Central memory CD8-positive, alpha-beta T cell (primary cell): ENCODE measurements at places on chromosomes 16 and 17.
A peak's percentile ranks its signal among the peaks of the same experiment; 100 is the strongest.

DNA sequence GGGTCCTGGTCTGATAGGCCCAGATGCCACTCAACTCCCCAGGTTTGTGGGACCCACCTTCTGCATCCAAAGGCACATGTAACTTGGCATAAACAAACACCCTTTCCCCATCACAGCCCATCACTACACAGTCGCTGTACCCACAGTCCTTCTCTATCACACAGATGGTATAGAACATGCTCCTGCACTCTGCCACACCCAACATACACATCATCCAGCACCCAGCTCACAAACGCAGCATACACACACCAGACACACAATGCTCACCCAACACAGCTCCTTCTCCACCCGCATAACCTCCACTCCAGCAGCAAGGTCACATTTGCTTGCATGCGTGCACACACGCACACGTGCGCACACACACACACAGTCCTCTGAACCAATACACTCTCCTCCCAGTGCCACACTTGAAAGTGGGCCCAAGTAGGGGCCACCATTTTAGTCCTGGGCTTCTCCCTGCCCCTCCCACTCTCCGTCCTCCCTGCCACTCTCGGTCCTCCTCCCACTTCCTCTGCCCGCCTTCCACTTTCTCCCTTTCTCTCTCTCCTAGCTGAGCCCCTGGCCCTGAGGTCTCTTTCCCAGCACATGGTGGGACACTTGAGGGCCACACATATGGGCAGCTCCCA, 8.5 kb upstream of the TMEM92 start:
- DNase-seq = no peak

GRCh38 chr16:8549843-8550412, 40.4 kb downstream of the TMEM114 start:
- DNase-seq = no peak

GRCh38 chr17:48732688-48733629, 4.4 kb upstream of the HOXB13 start:
- no peak for DNase-seq

- DNase-seq = no peak
Measured at GRCh38 chr17:31798205-31798724, 60.8 kb downstream of the COPRS start.

- DNase-seq = peak; percentile 59
Measured at GRCh38 chr17:79391376-79392233, 219.2 kb downstream of the RBFOX3 start.

DNA sequence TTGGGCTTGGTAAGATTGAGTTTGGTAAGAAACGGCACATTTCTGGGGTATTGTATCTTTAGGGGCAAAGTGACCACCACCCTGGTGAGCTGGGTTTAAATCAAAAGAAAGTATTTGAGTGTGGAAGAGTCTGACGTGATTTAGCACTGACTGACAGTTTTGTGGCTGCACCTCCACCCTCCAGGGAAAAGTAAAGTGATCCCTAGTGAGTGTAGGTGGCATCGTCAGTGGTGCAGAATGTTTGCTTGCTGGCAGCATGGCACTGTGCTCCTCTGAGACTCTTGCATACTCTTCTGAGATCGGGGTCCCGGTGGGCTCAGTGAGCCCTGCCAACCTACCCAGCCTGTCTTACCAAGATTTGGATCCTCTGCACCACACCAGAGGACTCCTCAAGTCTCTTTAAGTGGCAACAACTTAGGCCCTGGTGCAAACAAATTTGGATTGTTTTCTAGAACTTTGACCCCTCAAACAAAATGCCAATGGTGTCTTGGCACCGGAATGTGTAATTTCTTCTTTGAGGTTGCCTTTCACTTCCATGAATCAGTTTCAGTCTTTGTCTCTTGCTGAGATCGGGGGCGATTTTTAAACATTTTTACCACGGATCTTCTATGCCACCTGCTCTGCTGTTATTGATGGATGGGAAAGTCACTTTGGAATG, 2.8 kb downstream of the PRKCB start:
- DNase-seq = no peak

GRCh38 chr16:82010649-82011048, 621 bp downstream of the SDR42E1 start:
- no peak for DNase-seq

DNA sequence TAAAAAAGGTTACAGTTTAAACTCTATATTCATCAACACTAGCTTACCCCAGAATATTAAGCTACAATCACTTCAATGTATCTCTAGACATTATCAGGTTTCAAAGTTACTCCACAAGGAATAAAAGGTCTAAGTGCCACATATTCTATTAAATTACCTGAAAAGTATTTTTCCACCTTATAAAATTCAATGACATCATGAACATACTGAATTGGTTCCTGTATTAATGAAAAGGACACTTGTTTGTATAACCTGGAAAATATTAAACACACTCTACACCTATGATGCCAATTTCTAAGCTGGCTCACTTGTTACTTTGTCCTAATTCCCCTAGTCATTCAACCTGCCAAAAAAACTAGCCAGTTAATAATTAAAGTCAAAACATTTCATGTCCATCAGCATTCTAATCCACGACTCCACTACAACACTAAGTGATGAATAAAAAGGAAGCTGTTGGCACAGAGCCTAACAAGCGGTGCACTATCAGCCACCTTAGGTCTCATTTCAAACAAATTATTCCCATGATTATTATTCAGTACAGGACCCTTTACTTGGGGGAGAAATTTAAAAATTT, 12.2 kb downstream of the MED13 start:
- DNase-seq = no peak

DNA sequence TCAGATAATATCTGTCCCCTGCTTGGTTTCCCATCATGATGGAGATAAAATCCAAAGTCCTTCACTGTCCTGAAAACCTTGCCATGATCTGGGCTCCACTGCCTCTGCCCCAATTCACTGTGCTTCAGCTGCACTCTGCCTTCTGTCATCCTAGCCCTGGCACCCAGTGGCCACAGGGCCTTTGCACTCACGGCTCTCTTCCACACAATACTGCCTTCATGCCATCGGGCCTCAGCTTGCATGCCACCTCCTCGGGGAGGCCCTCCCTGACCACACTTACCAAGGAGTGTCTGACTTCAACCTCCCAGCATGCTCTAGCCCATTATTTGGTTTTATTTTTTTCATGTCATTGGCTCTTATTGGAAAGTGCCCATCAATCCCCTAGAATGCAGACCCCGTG, 146.1 kb downstream of the C16orf78 start:
- DNase-seq = no peak

DNA sequence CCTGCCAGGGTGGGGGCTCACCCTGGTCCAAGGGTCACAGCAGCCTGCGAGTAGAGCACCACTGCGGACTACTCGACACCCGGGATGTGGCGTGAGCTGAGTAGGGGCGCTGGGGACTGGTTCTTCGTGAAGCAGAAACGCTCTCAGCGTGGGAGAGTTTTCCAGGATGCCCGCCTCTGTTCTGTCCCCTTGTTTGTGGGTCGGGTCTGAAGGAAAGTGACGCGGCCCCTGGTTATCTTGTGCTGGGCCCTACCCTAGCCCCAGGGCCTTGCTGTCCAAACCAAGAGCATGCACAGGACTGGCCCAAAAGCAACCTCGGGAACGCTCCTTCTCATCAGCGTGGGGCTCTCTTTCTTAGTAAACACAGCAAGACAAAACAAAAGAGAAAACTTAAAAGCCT, 303.3 kb downstream of the IRF8 start:
- no peak for DNase-seq

- no peak for DNase-seq
Measured at GRCh38 chr17:80244871-80245509, 15.7 kb upstream of the RNF213 start.

GRCh38 chr17:19728084-19728495, 11.7 kb upstream of the SLC47A2 start:
- no peak for DNase-seq

GRCh38 chr16:3595521-3596021, 15.8 kb downstream of the SLX4 start:
- no peak for DNase-seq

GRCh38 chr16:30096105-30096861, at the start of gene YPEL3:
Gene YPEL3, minus strand, starts transcription at chr16:30096213. Its CDS starts 731 bp downstream, at chr16:30095482.
- peak; percentile 83 for DNase-seq

- DNase-seq = no peak
Measured at GRCh38 chr16:12508054-12508453, 295.6 kb downstream of the CPPED1 start.

DNA sequence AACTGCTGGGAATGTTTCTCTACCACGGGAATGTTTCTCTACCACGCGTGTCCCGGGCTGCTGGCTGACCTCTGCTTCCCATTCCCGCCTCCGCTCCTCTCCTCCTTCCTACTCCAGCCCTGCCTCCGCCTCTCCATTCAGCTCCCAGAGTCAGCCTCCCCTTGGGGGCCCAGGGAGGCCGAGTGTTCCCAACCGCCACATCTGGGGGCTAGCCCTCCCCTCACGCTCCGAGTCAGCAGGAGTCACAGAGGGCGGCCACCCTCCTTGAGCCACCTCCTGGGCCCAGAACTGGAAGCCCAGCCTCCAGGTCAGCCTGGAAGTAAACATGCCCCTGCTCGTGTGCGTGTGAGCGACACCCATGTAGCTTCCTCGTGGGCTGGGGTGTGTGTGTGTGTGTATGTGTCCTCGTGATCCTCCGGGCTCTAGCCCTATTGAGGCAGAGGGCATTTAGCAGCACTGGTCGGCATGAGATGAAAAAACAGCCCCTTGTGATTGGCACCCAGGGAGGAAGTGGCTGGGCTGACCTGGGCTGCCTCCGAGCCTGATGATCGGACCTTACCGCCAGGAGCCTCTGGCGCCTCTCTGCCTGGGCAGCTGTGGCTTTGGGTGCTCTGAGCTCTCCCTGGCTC, 7.3 kb downstream of the CYGB start:
- no peak for DNase-seq

GRCh38 chr17:11340803-11341202, 99.8 kb downstream of the SHISA6 start:
- no peak for DNase-seq

DNA sequence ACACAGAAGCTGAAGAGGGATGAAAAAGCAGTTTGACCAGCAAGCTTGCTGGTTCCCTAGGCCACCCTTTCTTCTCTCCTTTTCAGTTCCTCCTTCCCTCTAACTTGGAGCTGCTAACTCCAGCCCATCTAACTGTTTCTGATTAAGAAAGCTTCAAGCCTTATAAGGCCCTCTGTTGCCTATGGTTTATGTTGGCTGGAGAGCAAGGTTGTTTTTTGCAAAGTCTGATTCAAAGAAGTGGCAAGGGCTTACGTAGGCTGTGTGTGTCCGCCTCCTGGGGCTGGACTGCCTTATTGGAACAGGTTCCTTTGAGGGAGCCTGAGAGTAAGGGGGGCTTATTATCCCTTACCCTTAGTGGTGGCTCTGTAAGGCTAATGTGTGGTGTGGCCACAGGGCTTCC, 7.1 kb downstream of the AKAP1 start:
- DNase-seq = no peak

- no peak for DNase-seq
Measured at GRCh38 chr16:76197900-76198299, 79.3 kb upstream of the CNTNAP4 start.

DNA sequence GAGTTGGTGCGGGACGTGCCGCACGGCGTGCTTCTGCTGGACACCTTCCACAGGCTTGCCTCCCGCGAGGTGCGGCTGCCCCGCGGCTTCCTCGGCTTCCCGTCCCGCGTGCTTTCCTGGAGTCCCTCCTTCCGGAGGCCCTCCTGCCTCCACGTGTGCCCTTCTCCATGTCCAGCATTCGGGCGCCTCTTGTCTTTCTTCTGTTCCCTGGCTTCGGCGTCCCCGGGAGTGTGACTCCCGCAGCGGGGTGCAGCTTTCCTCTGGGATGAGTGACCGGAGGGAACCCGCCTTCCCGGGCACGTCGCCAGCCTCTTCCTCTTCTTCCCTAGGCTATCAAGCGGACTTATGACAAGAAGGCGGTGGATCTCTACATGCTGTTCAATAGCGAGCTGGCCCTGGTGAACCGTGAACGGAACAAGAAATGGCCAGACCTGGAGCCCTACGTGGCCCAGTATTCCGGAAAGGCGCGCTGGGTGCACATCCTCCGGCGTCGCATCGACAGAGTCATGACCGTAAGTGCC, 23.0 kb downstream of the DNAH2 start:
- DNase-seq = no peak

DNA sequence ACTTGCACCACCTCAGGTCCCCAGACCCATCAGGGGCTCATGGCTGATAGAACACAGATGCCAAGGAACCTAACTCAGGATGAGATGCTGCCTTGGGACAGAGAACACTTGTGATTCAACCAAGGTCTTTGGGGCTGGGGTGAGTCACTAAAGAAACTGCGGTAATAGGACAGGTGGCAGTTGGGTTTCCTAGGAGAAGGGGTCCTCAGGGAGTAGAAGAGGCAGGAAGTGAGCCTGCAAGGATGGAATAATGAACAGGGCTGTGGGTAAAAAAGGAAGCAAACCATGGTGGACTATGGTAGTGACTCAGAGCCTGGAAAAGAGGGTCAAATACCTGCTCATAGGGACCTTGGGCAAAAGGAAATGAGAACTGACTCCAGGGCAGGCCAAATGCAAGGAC, 6.5 kb upstream of the PNPO start:
- no peak for DNase-seq

- no peak for DNase-seq
Measured at GRCh38 chr17:79919164-79919585, 79.9 kb upstream of the CBX4 start.

DNA sequence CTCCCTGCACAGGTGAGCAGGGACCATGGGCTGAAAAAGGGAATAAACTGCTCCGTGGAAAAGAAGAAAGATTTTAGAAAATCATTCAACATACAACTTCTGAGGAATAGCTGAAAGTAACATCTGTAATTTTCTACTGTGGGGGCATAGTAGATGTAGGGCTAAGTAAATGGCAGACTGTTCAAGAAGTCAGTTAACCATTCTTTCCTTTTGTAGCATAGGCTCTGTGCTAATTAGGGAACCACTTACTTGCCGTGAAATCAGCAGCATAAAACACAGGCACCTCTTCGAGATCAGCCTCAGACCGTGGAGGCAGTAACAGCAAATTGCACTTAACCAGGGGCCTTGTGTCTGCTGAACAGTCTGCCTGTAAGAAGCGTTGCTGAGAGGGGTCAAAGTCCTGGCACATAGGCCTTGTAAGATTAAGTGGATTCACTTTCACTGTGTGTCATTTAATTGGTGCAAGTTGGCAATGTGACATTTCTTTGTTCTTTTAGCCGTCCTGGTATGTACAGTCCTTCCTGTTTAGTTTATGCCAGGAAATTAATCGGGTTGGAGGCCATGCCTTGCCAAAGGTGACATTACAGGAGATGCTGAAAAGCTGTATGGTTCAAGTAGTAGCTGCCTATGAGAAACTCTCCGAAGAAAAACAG, 10.4 kb downstream of the COG1 start:
- DNase-seq = no peak

DNA sequence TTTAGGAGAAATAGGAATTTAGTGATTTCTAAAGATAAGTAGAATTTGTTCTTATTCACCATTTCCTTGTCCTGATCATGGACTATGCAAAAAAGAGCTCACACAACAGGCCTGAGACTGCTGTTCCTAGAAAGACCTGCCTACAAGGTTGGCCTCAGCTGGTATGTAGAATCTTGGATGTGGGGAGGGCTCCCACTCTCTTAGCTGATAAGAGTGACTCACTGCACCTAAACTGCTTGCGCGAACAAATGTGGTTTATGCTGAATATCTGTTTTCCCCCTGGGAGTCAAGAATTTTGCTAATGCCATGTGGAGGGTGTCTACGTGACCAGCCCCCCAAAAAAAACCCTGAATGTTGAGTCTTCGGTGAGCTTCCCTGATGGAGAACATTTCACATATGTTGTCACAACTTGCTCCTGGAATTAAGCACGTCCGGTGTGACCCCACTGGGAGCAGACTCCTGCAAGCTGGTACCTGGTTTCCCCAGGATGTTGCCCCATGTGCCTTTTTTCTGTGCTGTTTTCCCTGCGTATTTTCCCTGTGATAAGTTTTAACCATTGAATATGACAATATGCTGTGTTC, 68.8 kb upstream of the HSBP1 start:
- no peak for DNase-seq

GRCh38 chr17:20074001-20074400, 64.8 kb downstream of the SPECC1 start:
- DNase-seq = no peak
